B cell (primary cell): ENCODE measurements at places on chromosomes 2 and 18. TPM values are rescaled to one million over a fixed set of nuclear protein-coding genes. Genes with fewer than 3 reads are reported as not detected.

GRCh38 chr2:46915811-46916630 lies 415 bp upstream of the MCFD2 start:
- DNase-seq: peak; percentile 93
- H3K27me3 ChIP-seq: no peaks in the 10 kb centered on the region
- H3K36me3 ChIP-seq: no peaks in the 10 kb centered on the region
- H3K27ac ChIP-seq: peak overlapping the region; percentile 45
- peak overlapping the region; percentile 96 for H3K4me3 ChIP-seq

GRCh38 chr18:77110400-77110799 lies 22.2 kb downstream of the MBP start:
- H3K4me1 ChIP-seq: peaks cover 47% of the 10 kb centered on the region
- no peak for DNase-seq

The ECEL1 gene
- 0.27 and 0.47 TPM in 2 replicates for total RNA-seq

- H3K36me3 ChIP-seq: no peaks in the 10 kb centered on the region
- peaks cover 5% of the 10 kb centered on the region for H3K4me1 ChIP-seq
- peak; percentile 10 for DNase-seq
- no peak overlapping the region for H3K27ac ChIP-seq
- no peak overlapping the region for H3K4me3 ChIP-seq
- peaks cover 7% of the 10 kb centered on the region for H3K27me3 ChIP-seq
Observed at GRCh38 chr18:70288171-70288850, 534 bp upstream of the SOCS6 start.

- no peak for DNase-seq
- no peaks in the 10 kb centered on the region for H3K4me1 ChIP-seq
- no peak overlapping the region for H3K4me3 ChIP-seq
- no peaks in the 10 kb centered on the region for H3K27me3 ChIP-seq
Observed at GRCh38 chr18:51645607-51646006, 448.1 kb upstream of the MEX3C start.

- H3K27ac ChIP-seq: no peak overlapping the region
- no peaks in the 10 kb centered on the region for H3K36me3 ChIP-seq
- peaks cover 54% of the 10 kb centered on the region for H3K4me1 ChIP-seq
- no peaks in the 10 kb centered on the region for H3K27me3 ChIP-seq
Observed at GRCh38 chr2:218876562-218877219, 4.0 kb upstream of the WNT10A start.

DNA sequence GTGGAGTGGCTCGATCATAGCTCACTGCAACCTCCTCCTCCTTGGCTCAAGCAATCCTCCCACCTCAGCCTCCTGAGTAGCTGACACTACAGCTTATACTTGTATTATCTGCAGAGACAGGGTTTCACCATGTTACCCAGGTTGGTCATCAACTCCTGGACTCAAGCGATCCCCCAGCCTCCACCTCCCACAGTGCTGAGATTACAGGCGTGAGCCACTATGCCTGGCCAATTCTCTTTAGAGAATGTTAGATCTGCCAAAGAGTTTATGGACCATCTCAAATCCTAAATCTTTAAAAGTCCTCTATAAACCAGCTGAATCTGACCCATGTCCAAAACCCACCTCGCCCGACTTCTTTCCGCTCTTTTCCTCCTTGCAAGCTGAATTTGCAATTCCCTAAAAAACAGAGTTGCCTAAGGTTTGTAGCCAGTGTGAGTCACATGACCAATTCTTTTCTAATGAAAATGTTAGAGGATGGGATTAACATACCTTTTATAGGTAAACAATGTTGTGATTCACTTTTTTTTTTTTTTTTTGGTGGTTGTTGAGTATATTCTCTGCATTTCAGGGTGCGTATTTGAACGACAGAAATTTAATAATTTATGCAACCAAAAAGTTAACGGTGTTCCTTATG lies 2.4 kb upstream of the PMAIP1 start:
- H3K27me3 ChIP-seq: no peaks in the 10 kb centered on the region
- H3K36me3 ChIP-seq: no peaks in the 10 kb centered on the region
- no peak overlapping the region for H3K4me3 ChIP-seq
- no peak for DNase-seq

- H3K36me3 ChIP-seq: no peaks in the 10 kb centered on the region
- H3K4me1 ChIP-seq: no peaks in the 10 kb centered on the region
- H3K27ac ChIP-seq: no peak overlapping the region
- no peak overlapping the region for H3K4me3 ChIP-seq
- DNase-seq: no peak
Observed at GRCh38 chr2:188576651-188577050, 285.0 kb downstream of the GULP1 start.

The APCDD1 gene
- total RNA-seq: 0.46 and 1.1 TPM in 2 replicates

DNA sequence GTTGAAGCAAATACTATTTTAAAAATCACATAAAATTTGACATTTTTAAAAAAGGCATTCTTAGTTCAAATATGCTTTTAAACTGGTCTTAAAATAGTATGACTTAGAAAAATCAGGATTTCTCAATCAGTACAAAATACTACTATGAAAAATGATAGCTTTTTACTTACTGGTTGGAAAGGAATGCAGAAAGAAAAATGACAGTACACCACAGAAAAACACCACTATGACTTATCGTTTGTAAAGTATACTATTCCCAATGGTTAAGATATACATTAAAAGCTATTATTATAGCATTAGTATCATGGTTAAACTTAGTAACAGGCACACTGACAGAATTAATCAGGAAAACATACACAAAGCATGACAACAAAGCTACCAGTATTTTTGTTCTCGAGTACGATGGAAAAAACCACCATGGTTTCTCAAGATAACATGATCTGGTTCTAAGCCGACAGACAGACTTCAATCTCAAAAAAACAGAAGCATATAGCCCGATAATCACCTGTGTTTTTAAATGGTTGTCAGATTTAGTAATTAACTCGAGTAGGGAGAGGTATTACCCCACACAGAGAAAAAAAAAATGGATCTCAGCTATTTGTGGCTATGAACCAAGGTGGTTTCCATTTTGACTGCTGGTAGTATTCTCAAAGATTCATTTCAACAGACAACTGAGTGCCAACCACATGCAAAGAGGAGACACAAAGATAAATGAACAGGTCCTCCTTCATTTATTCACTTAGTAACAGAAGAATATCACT lies 39.1 kb downstream of the CUL3 start:
- no peak overlapping the region for H3K4me3 ChIP-seq
- H3K27ac ChIP-seq: no peak overlapping the region
- peaks cover 12% of the 10 kb centered on the region for H3K4me1 ChIP-seq
- DNase-seq: no peak

DNA sequence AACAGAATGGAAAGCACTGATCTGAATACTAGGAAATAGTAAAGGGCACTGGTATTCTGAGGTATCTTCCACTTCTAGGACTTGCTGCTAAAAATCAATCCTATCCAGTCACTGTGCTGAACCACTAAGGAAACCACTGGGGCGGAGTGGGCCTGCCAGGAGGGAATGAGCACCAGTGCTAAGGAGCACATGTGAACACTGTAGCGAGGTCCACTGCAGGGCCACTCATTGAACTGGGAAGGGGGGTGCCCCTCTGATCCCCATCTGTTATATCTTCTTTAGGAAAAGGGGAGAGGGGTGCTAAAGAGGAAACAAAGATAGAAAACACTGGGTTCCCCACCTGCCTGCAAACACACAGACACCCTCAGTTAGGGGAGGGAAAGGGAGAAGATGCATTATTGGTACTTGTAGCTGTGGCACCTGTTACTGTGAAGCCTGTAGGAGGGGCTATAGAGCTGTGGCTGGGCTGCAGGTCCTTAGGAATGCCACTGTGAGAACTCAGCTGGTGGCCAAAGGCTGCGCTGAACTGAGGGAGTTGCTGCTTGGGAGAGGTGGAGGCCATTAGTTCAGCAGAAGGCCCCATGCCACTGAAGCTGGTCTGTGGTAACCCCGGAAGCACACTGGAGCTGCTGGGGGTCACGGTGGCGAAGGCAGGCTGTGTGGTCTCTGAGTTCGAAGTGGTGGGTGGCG lies 81.8 kb downstream of the INO80D start:
- no peak overlapping the region for H3K4me3 ChIP-seq
- no peaks in the 10 kb centered on the region for H3K27me3 ChIP-seq
- no peaks in the 10 kb centered on the region for H3K4me1 ChIP-seq
- DNase-seq: no peak
- H3K36me3 ChIP-seq: no peaks in the 10 kb centered on the region
- H3K27ac ChIP-seq: no peak overlapping the region

DNA sequence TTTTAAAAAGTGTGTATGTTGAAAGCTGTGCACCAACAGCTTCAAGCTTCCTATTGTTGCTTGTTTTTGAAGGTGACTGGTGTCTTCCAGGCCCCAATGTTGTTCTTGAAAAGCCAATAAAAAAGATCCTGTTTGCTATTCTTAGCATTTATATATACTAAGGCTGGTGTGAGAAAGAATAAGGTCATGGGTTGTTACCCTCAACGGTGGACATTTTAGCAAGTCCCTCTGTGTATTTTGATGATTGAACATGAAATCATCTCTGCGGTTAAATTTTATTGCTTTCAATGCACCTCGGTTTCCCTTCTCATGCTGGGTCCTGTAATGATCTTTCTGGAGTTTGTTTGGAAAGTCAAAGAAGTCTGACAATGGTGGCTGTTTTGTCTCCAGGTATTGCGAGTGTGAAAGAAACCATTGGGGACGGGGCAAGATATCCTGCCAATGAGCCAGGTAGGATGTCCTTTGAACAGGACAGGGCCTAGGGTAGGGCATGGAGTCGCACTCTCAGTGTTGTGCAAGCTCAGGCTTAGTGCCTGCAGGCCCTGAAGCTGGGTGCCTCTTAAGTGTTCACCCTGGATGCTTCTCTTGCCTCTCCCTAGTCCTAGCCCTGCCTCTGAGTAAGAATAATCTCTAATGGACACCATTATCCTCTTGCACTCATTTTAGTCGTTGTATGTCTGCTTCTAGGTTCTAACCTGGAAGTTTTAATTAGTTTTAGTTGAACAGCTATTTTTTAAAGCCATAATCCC lies 16.0 kb upstream of the KLF7 start:
- no peaks in the 10 kb centered on the region for H3K4me1 ChIP-seq
- no peaks in the 10 kb centered on the region for H3K27me3 ChIP-seq
- no peak overlapping the region for H3K27ac ChIP-seq
- peaks cover 1% of the 10 kb centered on the region for H3K36me3 ChIP-seq

The GDF7 gene
- total RNA-seq: 14.8 and 15.3 TPM in 2 replicates
